SW 1271 (cell line): ENCODE measurements at places on chromosomes 12 and 14.

- DNase-seq, result no peak
These were observed 46.9 kb downstream of the ADIPOR2 start for GRCh38 chr12:1737652-1738286.

- no peak for DNase-seq
These were observed 46.0 kb downstream of the CACNA2D4 start for GRCh38 chr12:1872448-1872847.

GRCh38 chr14:90721619-90722305 is 94.5 kb downstream of the TTC7B start:
- DNase-seq, result no peak

DNA sequence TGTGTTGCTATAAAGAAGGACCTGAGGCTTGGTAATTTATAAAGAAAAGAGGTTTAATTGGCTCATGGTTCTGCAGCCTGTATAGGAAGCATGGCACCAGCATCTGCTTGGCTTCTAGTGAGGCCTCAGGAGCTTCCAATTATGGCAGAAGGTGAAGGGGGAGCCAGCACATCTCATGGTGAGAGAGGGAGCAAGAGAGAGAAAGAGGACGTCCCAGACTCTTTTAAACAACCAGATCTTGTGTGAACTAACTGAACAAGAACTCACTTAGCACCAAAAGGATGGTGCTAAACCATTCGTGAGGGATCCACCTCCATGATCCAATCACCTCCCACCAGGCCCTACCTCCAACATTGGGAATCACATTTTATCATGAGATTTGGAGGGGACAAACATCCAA is 6.1 kb upstream of the SNAPC1 start:
- DNase-seq, result no peak

DNA sequence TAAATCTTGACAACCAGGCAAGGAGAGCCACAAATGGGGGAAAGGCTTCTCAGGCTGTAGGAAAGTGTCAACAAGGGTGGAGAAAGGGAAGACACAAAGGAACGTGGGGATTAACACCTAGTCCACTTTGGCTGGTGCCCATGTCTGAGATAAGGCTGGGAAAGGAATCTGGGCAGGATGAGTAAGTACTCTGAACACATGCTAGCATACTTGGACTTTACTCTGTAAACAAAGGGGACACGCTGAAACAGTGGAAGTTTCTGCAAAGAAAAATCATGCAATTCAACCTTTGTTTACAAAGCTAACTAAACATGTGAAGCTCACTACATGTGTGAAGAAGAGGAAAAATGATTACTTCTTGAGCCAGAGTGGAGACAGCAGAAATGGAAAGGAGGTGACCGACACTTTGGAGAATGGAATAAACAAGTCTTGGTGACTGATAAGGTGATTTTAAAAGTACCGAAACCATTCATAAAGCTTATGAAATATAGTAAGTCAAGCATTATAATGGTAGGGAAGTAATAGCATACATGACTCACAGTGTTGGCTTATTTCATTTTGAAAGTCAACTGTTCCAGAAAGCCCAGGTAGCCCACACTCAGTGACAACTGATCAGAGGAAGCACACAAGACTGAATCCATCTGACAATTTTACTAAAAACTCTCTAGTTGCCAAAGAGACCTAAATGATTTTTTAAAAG is 13.2 kb downstream of the CPNE8 start:
- DNase-seq, result no peak

DNA sequence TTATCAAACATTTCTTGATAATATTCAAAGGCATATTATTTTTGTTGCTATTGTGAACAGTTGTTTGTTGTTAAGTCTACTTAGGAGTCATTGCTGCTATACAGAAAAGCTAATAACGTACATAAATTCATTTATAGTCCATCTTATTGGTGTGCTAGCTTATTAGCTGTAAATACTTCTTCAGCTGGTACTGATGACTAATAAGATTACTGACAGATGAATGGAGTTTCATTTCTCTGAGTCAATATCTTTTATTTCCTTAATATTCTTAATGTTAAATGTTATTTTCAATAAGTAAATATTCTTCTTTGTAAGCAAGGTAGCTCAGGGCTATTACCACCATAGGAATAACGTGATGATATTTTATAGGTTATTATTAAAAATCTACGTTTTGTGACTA is 139.4 kb upstream of the SLCO1C1 start:
- DNase-seq, result no peak

GRCh38 chr14:20583908-20584307 is 3.9 kb downstream of the RNASE11 start:
- DNase-seq, result no peak

DNA sequence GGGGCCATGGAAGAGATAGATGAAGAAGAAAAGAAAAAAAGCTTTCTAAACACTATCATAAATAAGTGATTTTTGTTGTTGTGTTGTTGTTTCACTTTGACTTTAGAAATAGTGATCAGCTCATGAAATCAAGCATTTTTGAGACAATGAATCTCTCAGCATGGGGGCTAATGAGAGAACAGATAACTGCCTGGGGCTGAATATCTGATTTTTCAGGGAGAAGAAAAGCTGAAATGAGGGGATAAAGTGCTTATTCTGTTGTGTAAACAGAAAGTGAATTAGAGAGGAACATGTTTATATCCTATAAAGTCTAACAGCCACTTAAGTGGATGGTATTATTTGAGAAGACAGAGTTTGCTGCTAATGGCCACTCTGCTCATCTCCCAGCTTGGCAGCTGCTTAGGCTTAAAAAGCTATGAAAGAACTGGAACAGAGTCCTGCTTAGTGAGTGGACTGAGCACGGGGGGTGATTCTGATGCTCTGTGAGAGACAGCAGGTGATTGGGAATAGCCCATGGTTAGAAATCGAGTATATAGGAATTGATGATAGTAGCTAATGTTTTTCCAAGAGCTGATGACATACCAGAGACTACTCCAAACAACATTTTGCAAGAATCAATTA is 646.1 kb upstream of the TMEM132C start:
- DNase-seq, result no peak

DNA sequence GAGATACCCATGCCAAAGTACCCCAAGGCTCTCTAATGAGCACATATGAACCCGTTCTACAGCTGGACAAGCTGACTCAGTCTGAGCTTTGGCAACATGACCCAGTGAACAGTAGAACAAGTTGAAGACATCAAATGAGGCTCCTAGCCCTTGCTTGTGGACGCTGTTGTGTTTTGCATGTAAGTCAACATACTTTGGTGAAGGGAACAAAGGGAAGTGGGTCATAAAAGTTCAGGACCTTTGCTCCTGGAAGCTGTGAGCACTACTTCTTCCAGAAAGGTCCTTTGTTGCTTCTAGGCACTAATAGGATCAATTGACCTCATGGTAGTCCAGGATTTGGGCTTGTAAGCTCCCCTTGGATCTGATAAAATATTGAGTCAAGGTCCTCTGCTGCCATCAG is 613.5 kb upstream of the TBX3 start:
- DNase-seq, result no peak

DNA sequence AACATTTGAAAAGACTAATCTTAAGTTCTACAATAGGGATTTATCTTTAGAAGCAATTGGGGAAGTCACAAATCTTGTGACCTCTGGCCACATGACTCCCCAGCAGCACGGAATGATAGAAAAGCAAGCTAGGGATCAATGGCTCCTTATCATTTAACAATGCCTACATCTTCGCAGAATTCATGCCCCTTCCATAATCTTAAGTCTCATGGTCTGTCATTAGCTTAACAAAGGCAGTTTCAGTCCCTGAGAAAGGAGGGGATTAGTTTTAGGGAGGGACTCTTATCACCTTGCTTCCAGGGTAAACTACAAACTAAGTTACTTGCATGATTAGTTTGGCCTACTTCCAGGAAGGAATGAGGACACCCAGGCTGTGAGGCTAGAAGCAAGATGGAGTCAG is 486.0 kb downstream of the RMST start:
- DNase-seq, result no peak

- DNase-seq, result no peak
These were observed 51.1 kb upstream of the RIC8B start for GRCh38 chr12:106723416-106723815.

DNA sequence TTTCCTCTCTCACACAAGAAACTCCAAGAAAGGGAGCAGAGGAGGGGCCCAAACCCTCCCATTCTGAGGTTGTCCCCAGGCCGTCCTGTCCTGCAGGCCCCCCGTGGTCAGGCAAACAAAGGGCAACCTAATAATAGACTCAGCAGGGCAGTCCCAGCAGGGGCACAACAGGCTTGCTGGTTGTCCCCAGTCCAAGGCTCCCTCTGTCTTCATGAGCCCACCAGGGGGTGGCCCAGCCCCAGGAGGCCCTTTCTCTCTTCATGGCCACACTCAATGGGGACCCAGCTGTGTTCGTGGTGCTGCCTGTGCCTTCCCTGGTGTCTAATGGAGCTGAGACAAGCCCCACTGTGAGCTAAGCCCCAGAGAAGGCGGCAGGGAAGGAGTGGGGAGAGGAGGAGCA is 359.9 kb downstream of the ADGRD1 start:
- DNase-seq, result no peak

DNA sequence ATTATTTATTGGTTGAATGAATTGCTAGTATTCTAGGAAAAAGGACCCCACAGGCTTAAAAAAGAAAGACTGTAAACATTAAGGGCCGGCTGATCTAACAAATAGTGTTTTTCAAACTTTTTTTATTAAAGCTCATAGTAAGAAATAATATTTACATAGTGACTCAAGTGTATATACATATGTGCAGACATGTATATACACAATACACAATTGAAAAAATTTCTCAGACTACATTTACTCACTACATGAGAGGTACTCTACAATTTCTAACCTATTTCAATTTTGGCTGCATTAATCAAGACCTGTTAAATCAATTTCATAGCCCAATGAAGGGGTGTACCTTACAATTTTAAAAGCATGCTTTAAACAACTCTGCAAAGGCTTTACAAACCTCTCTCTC is 17.5 kb downstream of the KCNH5 start:
- no peak for DNase-seq

GRCh38 chr12:26119391-26119989 is 5.3 kb downstream of the BHLHE41 start:
- peak; percentile 32 for DNase-seq

DNA sequence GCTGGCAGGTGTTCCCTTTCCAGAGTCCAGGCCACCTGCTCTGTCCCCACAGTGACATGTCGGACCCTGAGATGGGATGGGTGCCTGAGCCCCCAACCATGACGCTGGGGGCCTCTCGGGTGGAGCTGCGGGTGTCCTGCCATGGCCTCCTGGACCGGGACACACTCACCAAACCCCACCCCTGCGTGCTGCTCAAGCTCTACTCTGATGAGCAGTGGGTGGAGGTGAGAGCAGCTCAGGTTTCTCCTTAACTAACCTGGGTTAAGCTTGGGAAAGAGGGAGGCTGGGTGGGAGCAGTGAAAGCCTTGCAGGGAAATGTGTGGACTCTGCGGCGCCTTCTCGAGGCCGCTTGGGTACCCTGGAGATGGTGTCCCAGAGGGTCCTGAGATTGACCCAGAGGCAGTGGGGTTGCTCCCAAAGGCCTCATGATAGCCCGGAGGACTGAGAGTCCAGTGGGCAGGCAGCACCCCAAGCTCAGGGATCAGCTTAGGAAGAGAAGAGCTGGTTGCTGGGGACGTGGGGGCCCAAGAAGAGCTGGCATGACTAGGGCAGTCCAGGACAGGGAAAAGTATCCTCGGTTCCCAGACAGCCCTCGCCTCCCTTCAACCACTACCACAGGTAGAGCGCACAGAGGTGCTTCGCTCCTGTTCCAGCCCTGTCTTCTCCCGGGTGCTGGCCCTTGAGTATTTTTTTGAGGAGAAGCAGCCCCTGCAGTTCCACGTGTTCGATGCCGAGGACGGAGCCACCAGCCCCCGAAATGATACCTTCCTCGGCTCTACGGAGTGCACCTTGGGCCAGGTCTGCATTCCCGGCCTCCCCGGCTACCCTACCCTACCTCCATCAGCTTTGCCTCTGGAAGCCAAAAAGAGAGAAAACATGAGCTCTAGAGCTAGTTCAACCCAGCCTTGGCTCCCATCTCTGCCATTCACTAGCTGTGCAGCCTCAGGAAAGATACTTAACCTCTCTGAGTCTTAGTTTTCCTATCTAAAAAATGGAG is 1.8 kb downstream of the CPNE6 start:
- no peak for DNase-seq

- no peak for DNase-seq
These were observed 53.4 kb downstream of the PRKAB1 start for GRCh38 chr12:119721306-119721705.

- no peak for DNase-seq
These were observed 74.7 kb downstream of the NIN start for GRCh38 chr14:50756300-50756699.
